Activated naive CD4-positive, alpha-beta T cell treated with anti-CD3 and anti-CD28 coated beads for 36 hours (primary cell): ENCODE measurements at places on chromosomes 16 and 17. TPM values are rescaled to one million over a fixed set of nuclear protein-coding genes. Genes with fewer than 3 reads are reported as not detected.
A peak's percentile ranks its signal among the peaks of the same experiment; 100 is the strongest.

Gene ZNF469
- 0.17 TPM for total RNA-seq

Gene CCL17
- not detected for total RNA-seq

Gene C17orf113
- total RNA-seq = 0.31 TPM

Gene NPW
- 1.9 TPM for total RNA-seq

Gene USP43
- total RNA-seq = 0.17 TPM

Gene CCDC78
- total RNA-seq = 1.2 TPM

Gene SNX11
- 20.2 TPM for total RNA-seq

Gene MYH13
- total RNA-seq = not detected

Gene TBX6
- 4.7 TPM for total RNA-seq

Gene HSD17B1
- total RNA-seq = 0.26 TPM

Gene CBLN1
- not detected for total RNA-seq

DNA sequence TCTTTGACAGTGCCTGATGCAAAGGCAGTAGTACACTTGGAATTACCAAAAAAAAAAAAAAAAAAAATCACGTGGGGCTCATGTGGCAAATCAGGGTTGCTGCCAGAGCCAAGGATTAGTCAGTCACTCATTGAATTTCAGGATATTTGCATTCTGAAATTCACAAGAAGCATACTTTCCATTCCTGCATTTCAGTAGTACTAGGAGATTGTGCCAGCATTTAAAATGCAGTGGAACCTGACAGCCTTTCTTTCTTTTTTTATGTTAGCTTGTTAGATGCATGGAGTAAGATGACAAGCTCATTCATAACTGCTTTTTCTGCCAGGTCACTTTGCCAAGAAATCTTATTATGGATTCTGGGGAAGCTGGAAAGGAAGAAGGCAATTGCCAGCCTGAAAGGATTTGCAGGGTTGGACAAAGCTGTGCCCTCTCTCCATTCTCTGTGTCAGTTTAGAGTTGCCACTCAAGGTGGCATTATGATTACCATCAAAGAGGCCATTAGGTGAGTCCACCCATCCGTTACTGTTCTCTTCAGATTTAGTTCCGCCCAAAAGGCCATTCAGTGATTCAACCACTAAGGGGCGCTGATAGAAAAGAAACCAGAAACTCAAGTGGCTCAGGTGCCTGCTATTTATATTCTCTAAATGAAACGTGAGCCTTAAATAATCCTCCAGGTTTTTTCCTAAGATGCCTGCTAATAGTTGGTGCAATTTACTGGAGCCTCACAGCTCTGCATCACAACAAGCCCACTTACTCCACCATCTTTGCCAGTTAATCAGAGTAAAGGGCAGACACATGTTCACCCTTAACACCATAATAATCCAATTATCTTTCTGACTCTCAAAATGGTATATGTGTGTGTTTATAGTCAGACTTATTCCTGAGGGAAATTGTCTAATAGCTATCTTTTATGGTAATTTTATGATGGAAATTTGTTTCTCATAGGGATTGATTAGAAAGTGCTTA is 59.0 kb downstream of the TANGO6 start:
- no peaks in the 10 kb centered on the region for H3K4me1 ChIP-seq
- H3K27ac ChIP-seq = no peak overlapping the region
- no peaks in the 10 kb centered on the region for H3K27me3 ChIP-seq
- H3K36me3 ChIP-seq = peaks cover 7% of the 10 kb centered on the region
- DNase-seq = peak; percentile 35

GRCh38 chr17:27797390-27798091 is 2.8 kb downstream of the NOS2 start:
- H3K27ac ChIP-seq = no peak overlapping the region
- no peak for DNase-seq
- H3K4me1 ChIP-seq = peaks cover 2% of the 10 kb centered on the region
- H3K36me3 ChIP-seq = no peaks in the 10 kb centered on the region

GRCh38 chr16:51508490-51509212 is 357.6 kb upstream of the SALL1 start:
- DNase-seq = no peak
- H3K4me3 ChIP-seq = no peak overlapping the region
- H3K27ac ChIP-seq = no peak overlapping the region
- H3K36me3 ChIP-seq = no peaks in the 10 kb centered on the region
- H3K4me1 ChIP-seq = no peaks in the 10 kb centered on the region

DNA sequence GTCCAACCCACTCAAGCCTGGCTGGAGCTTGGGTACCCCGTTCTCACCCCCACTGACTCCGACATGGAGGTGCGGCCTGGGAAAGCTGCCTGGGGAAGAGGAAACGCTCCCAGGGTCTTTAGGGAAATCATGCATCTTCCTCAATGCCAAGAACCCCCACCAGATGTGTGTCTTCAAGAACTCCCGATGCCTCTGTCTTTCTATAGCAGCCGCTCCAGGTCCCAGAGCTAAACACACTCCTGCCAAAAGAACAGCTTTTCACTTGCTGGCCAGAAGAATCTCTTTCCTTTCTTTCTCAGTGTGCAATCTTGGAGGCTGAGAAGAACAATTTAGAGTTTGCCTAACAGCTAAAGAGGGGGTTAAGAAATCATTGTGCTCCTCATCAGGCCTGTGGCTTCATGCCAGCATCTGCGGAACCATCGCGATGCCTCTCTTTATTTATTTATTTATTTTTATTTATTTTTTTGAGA is 41.1 kb upstream of the MTSS2 start:
- no peak overlapping the region for H3K27ac ChIP-seq
- no peaks in the 10 kb centered on the region for H3K4me1 ChIP-seq
- DNase-seq = no peak
- H3K4me3 ChIP-seq = no peak overlapping the region
- peaks cover 8% of the 10 kb centered on the region for H3K36me3 ChIP-seq

DNA sequence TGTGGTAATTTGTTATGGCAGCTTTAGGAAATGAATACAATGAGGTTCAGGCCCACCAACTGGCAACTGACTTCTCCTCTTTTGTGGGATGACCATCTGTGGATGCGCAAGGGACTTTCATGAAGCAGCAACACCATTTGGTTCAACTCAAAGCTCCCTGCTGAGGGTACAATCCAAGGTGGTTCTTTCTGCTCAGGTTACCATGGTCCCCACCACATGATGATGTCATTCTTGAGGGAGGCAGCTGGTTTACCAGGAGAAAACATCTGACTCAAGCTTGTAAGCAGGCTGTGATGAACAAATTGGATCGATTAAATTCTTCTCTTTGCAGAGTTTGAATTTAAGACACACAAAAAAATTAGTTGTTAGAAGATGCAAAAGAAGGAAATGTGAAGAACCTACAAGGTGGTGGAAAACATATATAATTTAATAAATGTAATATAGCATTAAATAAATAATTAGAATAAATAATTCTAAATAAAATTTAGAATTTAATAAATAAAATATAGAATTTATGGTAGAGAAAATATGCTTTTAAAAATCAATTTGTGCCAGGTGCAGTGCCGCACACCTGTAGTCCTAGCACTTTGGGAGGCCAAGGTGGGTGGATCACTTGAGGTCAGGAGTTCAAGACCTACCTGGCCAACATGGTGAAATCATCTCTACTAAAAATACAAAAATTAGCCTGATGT is 67.6 kb upstream of the ANKFN1 start:
- no peak overlapping the region for H3K27ac ChIP-seq
- H3K4me1 ChIP-seq = no peaks in the 10 kb centered on the region
- peak; percentile 5 for DNase-seq
- no peak overlapping the region for H3K4me3 ChIP-seq

DNA sequence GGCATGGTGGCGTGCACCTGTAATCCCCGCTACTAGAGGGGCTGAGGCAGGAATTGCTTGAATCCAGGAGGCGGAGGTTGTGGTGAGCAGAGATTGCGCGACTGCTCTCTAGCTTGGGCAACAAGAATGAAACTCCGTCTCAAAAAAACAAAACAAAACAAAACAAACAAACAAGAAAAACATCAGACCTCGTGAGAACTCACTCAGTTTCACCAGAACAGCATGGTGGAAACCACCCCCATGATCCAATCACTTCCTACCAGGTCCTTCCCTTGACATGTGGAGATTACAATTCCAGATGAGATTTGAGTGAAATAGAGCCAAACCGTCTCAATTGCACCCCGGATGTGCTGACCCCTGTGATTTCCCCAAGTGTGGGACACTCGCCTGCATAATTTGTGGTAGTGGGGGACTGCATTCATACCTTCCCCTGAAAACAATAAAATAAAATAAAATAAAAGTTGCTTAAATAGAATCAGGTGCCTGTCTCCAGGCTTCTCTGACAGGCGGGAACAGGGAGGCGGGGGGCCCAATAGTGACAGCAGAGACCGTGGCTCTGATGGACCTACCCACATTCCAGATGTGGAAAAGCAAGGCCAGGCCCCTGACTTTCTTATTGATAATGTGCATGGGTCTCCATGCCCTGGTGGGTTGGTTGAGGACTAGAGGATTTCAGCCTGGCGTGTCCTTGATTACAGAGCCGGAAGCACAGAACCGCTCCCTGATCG is 13.1 kb downstream of the ZSCAN10 start:
- DNase-seq = no peak
- H3K4me1 ChIP-seq = peaks cover 24% of the 10 kb centered on the region
- H3K36me3 ChIP-seq = no peaks in the 10 kb centered on the region
- H3K27me3 ChIP-seq = no peaks in the 10 kb centered on the region
- H3K4me3 ChIP-seq = no peak overlapping the region

DNA sequence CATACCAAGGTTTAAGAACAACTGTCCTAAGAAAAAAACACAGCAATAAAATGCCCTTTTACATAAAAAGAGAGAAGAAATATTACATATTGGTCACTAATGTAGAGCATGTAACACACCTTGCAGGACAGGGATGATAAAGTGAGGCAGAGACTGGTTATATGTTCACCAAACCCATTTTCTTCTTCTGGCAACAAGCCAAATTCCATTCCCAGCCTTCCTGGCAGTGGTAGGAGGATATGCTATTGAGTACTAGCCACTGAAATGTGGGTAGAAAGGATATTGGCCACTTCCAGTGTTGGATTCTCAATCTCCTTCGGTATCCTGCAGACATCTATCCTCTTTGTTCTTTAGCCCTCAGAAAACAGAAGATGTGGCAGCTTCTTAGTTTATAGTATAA is 105.2 kb upstream of the SHISA6 start:
- no peak for DNase-seq
- no peaks in the 10 kb centered on the region for H3K36me3 ChIP-seq
- no peak overlapping the region for H3K27ac ChIP-seq

GRCh38 chr16:63059676-63060075 is 1023.4 kb upstream of the CDH8 start:
- no peak overlapping the region for H3K4me3 ChIP-seq
- H3K27me3 ChIP-seq = no peaks in the 10 kb centered on the region
- H3K27ac ChIP-seq = no peak overlapping the region
- peaks cover 2% of the 10 kb centered on the region for H3K36me3 ChIP-seq

DNA sequence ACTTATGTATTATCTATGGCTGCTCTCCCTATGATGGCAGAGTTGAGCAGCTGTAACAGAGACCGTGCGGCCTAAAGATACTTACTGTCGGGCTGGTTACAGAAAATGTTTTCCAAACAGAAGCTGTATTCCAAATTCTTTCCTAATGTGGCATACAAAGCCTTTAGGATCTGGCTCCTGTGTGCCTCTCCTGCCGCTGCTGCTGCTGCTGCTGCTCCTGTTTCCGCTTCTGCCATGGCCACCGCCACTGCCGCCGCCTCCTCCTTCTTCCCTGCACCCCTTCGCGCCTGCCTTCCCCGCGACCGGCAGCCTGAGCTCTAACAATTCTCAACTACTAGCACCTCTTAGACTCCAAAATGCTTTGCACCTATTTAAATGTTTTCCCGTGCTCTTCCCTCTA is 263.9 kb upstream of the TBX2 start:
- no peak for DNase-seq
- peaks cover 28% of the 10 kb centered on the region for H3K4me1 ChIP-seq
- no peaks in the 10 kb centered on the region for H3K36me3 ChIP-seq
- no peaks in the 10 kb centered on the region for H3K27me3 ChIP-seq
- H3K27ac ChIP-seq = no peak overlapping the region

GRCh38 chr17:70208825-70209555 is 39.7 kb downstream of the KCNJ2 start:
- peaks cover 2% of the 10 kb centered on the region for H3K27me3 ChIP-seq
- DNase-seq = no peak
- H3K4me3 ChIP-seq = no peak overlapping the region
- H3K27ac ChIP-seq = no peak overlapping the region

DNA sequence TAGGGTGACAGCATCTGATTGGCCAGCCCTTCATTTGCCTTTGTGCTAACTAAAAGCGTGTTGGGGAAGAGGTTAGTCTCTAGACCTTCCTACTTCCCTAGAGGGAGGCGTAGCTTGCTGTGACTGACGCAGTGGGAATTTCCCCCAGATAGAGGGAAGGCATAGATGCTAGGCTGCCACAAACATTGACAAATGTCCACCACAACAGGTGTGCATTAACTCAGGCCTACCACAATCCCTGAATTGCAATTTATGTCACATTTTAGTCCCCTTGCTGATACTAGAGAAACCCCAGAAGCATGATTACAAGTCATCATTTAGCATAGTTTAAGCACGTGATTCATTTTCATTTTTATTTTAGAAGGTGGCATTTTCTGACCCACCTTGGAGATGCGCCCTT is 76.3 kb upstream of the WSB1 start:
- no peaks in the 10 kb centered on the region for H3K27me3 ChIP-seq
- H3K4me3 ChIP-seq = no peak overlapping the region
- no peak for DNase-seq
- peaks cover 6% of the 10 kb centered on the region for H3K4me1 ChIP-seq
- H3K27ac ChIP-seq = no peak overlapping the region
